Ammon's horn (tissue), 1 donor: ENCODE measurements at places on chromosomes 2 and 18.

GRCh38 chr2:240794178-240794721 lies 25.8 kb downstream of the KIF1A start:
- no peak for DNase-seq

GRCh38 chr18:25262920-25263319 lies 89.0 kb downstream of the ZNF521 start:
- no peak for DNase-seq

DNA sequence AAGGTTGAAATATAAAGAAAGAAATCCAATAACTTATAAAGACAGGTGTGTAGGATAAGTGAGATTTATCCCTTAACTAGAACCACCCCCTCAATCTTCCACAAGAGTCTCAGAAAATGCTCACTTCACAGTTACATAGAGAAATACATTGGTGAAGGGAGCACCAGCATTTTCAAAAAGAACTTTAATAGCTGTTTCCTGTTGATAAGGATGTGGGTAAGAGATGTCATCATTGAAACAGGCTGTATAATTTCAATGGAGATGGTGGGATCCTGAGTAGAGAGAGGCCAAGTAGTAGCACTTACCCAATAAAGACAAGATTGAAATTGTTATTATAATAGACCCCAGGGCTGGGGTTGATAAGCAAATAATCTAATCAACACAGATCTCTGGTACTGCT lies 162.2 kb upstream of the TACR1 start:
- DNase-seq: no peak

DNA sequence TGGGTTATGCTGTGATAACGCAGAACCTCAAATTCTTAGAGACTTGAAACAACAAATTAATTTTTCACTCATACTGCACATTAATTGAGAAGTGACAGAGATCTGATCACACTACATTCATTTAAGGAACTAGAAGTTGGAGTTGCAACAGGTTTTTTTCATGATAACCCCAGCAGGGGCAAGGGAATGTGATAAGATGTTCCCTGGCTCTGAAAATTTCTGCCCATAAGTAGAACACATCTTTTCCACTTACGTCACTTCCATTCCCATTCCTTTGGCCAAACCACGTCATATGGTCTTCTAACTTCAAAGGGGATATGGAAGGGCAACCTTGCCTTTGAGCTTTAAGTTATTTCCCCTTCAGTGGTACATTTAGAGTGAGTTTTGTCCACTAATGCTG lies 29.7 kb upstream of the PSME4 start:
- DNase-seq: no peak

DNA sequence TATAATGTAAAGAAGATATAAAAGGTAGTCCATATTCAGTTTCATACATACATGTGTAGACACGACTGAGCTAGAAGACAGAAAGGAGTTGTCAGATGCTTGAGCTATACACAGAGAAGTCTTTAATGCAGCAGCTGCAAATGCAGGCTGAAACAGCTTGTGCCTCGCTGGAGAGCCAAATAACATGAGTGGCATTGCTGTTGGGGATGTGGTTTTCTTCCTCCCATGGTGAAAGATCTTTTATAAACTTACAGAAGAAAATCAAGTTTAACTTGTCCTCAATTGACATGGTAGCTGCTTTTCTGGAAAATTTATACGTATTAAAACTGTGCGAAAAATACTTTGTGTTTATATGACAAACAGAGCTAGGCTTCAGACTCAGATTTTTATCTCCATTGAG lies 16.4 kb upstream of the IL1R1 start:
- DNase-seq: no peak

DNA sequence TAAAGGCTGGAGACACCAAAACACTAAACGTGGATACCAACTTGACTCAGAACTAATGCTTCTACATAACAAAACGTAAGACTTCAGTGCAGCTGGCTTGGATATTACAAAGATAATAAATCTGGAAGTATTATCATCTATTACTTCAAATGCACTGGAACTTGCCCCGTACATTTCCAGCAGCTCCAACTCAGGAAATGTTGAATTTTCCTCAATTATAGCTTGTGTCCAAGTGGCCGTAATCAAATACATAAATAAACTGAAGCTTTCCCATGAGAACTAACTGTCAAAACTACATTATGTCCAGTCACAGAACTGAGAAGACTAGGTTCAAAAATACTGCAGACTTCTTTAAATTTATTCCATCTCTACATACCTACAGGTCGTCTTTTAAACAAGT lies 6.2 kb downstream of the PDE1A start:
- DNase-seq: no peak

GRCh38 chr18:54928236-54928635 lies 31.0 kb downstream of the CCDC68 start:
- DNase-seq: no peak

DNA sequence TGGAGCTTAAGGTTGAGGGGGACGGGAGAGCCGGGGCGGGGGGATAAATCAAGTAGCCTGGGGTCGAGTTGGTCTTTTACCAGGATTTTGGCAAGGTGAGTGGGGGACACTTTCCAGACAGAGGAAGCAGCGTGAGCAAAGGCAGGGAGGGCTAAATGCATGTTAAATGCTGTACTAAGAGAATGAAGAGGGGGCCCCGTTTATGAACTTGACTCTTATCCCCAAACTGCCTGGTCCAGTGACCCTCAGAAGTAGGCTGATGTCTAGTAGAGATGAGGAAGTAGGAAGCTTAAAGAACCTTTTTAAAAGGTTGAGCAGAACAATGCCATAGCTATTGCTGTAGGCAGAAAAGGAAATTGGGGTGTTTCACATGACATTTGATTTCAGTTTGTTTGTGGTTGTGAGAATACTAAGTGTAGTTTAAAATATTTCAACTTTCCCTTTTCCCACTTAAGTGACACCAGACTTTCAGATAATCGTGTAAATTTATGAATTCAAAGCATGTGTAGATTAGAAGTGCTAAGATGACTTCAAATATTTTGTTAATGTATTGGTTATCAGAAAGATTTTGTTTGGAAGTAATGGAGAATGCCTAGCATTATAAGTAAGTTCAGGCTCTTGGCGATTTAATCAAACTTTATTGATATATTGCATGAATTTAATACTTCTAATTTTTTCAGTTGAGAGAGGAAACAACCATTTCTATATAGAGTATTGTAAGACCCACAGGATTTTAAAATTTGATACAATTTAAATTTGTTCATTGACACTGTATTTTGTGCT lies 1.8 kb downstream of the REL start:
- DNase-seq: peak; percentile 47

DNA sequence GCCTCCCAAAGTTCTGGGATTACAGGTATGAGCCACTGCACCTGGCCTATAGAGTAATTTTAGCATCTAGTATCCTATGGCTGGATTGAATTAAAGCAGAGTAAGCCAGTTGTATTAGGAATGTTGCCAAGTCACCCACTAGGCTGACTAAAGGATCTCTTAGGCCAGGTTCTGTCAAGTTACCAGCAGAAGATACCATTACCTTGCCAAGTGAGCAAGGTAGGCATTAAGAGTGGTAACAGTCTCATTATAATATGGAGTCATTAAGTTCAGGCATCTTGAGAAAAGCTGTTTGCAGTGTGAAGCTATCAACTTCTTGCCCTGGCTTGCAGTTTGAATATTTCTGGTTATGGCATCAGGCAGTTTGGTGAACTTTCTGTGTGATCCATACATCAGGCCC lies 37.0 kb upstream of the MTCL1 start:
- no peak for DNase-seq
